ENCODE measurements at places on chromosomes 4 and X. TPM values are rescaled to one million over a fixed set of nuclear protein-coding genes. Genes with fewer than 3 reads are reported as not detected.

SLC25A53 gene
- total RNA-seq: 13.5 TPM

BMP2K gene
- 24.6 TPM for total RNA-seq

SSX2B gene
- total RNA-seq: not detected

USP17L20 gene
- total RNA-seq: not detected

ZFP42 gene
- not detected for total RNA-seq
